ENCODE measurements at places on chromosomes 7 and 10.
A peak's percentile ranks its signal among the peaks of the same experiment; 100 is the strongest.

GRCh38 chr10:89391907-89392756 lies at the start of gene IFIT1:
TSS of gene IFIT1 (plus strand) at chr10:89392623. CDS start at chr10:89392713, 90 bp downstream.
- peak; percentile 95 for DNase-seq

DNA sequence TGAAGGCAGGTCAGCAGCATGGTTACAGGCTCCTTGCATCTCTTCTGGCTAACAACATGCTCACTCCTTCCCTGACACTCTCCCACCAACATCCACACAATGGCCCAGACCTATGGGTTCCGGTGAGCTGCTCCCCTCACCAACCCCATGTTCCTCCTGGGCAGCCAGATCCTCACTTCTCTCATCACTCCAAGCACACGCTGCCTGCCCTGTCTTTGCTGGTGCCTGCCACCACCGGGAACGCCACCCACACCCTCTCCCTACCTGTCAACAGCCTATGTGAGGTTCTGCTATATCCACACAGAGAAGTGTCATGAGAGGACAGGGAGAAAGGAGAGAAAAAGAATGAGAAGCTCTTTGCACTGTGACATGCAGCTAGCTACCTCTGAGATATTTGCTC lies 14.6 kb downstream of the PARP12 start:
- no peak for DNase-seq

GRCh38 chr7:127375631-127376030 lies 16.9 kb downstream of the ZNF800 start:
- no peak for DNase-seq

GRCh38 chr7:140674899-140675701 lies 2.4 kb downstream of the ADCK2 start:
- DNase-seq = peak; percentile 88

GRCh38 chr10:96339383-96339782 lies 19.4 kb downstream of the OPALIN start:
- DNase-seq = no peak

GRCh38 chr10:113493195-113493594 lies 59.7 kb upstream of the HABP2 start:
- DNase-seq = no peak

GRCh38 chr10:120827251-120827875 lies 23.8 kb upstream of the WDR11 start:
- DNase-seq = no peak

- DNase-seq = peak; percentile 79
These were observed 36.2 kb upstream of the GTF2IRD1 start for GRCh38 chr7:74417419-74417971.

DNA sequence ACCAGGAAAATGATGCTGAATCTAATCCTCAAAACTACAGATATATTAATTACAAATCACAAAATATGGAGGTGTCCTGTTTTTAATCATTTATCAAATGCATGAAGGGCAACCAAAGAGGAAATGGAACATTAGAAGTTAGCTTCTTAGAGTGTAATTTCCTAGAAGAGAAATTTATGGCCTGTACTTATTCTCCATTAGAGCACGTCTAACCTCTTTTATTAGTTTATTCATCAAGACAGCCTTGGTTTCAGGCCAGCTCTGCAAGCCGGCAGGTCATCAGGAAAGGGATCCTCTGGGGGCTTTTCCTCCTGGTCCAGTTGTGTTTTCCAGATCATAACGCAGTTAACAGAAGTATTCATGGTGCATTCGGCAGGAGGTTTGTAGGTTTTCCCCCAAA lies 517.6 kb downstream of the KCNMA1 start:
- DNase-seq = no peak

- DNase-seq = no peak
These were observed 202.8 kb downstream of the EMX2 start for GRCh38 chr10:117745301-117745700.

DNA sequence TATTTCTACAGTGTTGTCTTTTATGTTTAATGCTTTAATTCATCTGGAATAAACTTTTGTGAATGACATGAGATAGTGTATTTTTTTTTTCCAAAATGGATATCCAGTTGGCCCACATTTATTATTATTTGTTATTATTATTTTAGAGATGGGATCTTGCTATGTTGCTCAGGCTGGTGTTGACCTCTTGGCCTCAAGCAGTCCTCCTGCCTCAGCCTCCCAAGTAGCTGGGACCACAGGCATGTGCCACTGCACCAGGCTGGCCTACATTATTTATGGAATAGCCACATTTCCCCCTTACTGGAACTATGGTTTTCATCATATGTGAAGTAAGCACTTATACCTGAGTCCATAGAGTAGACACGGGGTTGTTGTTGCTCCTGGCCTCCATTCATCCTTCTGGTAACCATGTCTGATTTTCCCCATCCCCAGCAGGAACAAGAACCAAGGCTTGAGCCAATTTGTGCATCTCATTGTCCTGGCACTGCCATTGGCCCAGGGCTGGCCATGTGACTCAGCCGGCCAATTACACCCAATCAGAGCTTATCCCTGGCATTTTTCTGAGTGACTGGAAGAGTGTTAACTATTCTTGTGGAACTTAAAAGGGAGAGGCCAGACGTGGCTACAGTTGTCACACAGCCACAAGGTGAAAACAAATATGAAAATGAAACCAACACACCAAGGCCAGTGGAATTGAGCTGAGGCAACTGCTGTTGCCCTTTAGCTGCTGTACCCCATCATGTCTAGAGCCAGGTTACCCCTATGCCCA lies 23.1 kb downstream of the PRF1 start:
- peak; percentile 12 for DNase-seq

- no peak for DNase-seq
These were observed 101.0 kb upstream of the SHH start for GRCh38 chr7:155913291-155913690.

GRCh38 chr7:42511027-42511426 lies 274.0 kb upstream of the GLI3 start:
- DNase-seq = no peak

- peak; percentile 58 for DNase-seq
These were observed 40.4 kb upstream of the DLX5 start for GRCh38 chr7:97064972-97065587.

DNA sequence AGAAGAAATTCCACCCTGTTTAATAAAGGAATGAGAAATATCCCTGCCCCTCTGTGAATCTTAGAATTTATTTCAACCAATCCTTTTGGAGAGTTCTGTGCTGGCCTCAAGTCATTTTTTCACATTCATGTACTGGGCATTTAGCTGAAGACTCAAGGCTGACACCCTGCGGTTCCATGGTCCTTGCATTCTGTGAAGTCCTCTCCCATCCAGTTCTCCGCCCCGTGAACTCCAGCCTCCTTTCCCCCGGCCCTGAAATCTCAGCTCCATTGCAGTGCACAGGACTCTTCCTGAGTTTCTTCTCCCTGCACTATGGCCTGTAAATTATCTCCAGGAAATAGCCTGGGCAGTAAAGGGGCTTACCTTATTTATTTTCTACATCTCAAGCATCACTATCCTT lies 183.0 kb upstream of the KCND2 start:
- DNase-seq = no peak

- no peak for DNase-seq
These were observed 219.7 kb upstream of the PPP2R2D start for GRCh38 chr10:131681122-131681521.

DNA sequence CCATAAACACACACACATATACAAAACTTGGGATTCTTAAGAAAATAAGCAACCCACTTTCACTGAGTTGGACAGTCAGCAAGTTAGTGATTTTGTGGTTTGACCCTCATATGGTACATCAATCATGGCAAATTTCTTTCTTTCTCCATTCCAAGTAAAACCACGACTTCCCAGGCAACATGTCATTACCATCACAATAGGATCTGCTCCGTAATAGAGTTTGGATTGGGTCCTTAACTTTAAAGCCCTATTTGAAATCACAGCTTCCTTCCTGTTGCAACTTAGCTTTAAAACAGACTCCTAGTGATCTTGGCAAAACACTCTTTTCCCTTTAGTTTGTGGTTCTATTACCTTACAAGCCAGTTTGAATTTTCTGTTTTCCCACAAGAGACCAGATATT lies 483.6 kb downstream of the INHBA start:
- DNase-seq = no peak

GRCh38 chr10:31912898-31913850 lies 15.5 kb downstream of the ARHGAP12 start:
- DNase-seq = peak; percentile 23

GRCh38 chr7:14685167-14685566 lies 217.4 kb downstream of the DGKB start:
- DNase-seq = no peak

DNA sequence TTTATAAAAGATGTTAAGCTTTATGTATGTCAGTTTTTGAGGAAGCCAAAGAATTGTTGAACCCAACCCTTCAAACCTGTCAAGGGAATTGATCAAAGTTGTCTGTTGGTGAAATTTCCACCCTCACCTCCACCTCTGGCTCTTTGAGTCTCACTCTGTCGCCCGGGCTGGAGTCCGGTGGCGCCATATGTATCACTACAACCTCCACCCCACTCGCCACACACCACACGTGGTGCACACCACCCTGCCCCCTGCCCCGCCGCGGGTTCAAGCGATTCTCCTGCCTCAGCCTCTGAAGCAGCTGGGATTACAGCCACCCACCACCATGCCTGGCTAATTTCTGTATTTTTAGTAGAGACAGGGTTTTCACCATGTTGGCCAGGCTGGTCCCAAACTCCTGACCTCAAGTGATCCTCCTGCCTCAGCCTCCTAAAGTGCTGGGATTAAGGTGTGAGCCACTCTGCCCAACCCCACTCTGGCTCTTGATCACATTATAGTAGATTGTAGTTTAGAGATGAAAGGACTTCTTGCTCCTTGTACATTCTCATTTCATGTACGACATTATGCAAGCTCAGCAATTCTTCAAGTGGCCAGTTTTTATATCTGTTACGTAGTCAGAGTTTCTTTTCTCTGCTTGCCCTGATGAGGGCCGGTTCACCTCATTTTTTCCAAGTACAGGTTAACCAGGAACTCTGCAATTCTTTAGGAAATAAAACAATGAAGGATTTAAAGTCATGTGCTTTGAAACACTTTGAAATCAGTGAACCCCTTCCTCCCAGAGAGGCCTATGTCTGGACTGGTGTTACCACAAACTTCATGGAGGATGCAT lies 7.0 kb downstream of the BAMBI start:
- DNase-seq = no peak

DNA sequence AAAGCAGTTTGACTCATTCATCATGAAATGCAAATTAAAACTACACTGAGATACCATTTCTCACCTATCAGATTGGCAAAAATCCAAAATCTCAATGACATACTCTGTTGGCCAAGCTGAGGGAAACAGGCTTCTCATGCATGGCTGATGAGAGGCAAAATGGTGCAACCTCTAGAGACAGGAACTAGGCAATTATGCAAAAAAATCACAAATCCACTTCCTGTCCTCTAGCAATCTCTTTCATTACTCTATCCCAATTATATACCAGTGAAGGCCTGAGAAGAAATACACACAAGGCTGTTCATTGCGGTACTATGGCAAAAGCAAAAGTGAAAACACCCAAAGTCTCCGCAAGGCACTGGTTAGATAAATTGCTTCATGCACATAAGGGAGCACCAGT lies 25.9 kb upstream of the PTPRN2 start:
- no peak for DNase-seq

DNA sequence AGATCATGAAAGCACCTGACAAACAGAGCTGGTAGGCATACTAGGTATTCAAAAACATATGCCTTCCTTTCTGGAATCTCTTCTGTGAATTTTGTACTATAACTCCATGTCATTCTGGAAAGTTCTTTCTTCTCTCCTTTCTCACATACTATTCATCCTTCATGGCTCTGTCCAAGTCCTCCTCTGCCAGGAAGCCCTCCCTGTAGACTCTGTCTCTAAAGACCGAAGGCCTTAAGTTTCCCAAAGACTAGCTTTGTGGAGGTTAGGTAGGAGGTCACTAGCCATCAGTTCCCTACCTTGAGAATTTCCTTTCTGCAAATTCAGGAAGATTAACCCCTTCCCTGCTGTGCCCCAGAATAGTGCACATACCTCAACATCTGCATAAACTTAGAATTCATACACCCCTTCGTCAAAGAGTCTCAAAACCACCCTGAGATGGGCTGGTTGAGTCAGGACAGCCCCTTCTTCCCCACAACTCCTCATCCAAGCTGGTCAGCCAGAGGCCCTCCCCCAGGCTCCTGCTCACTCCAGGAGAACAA lies 20.6 kb downstream of the SORBS1 start:
- DNase-seq = no peak

GRCh38 chr10:126931544-126931943 lies 26.3 kb downstream of the DOCK1 start:
- no peak for DNase-seq

- DNase-seq = no peak
These were observed 42.6 kb upstream of the GSAP start for GRCh38 chr7:77458786-77459185.

DNA sequence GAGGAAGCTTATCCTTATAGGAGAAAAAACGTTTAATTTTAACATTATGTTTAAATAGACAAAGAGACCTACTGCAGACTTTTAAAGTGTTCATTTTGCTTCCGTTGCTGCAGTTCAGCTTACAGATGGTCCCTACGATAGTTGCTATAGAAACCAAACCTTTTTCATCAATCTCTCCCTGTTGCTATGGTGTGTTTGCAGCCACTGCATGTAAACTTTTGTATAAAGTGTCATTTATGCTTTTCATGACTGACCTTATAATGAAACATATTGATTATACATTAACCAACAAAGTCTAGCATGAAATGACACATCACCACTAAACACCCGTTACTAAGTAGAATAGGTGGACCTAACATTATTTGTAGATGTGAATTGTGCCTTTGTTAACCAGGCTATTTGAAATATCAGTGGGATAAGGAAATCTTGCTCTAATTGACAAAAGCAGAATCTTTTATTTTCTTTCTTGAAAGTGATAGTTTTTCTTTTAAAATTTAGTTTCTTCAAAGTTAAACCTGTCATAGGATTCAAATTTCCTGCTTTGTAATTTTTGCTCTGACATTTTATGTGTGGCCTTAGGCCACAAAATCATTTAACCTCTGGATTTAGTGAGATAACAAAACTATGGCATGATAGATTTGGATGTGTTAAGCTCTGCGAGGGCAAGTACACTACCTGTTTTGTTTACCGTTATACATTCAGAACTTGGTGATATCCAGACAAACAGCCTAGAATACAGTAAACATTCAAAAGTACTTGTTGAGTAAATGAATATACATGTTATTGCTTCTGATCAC lies 64.0 kb downstream of the CACNB2 start:
- no peak for DNase-seq

GRCh38 chr10:21078410-21079329 lies 181.6 kb upstream of the NEBL start:
- peak; percentile 62 for DNase-seq

GRCh38 chr10:126321440-126321839 lies 66.8 kb downstream of the ADAM12 start:
- DNase-seq = no peak

GRCh38 chr7:102230593-102230992 lies 56.1 kb upstream of the SH2B2 start:
- DNase-seq = no peak

All from ACHN (cell line).